ENCODE measurements at places on chromosomes 7 and 10.

DNA sequence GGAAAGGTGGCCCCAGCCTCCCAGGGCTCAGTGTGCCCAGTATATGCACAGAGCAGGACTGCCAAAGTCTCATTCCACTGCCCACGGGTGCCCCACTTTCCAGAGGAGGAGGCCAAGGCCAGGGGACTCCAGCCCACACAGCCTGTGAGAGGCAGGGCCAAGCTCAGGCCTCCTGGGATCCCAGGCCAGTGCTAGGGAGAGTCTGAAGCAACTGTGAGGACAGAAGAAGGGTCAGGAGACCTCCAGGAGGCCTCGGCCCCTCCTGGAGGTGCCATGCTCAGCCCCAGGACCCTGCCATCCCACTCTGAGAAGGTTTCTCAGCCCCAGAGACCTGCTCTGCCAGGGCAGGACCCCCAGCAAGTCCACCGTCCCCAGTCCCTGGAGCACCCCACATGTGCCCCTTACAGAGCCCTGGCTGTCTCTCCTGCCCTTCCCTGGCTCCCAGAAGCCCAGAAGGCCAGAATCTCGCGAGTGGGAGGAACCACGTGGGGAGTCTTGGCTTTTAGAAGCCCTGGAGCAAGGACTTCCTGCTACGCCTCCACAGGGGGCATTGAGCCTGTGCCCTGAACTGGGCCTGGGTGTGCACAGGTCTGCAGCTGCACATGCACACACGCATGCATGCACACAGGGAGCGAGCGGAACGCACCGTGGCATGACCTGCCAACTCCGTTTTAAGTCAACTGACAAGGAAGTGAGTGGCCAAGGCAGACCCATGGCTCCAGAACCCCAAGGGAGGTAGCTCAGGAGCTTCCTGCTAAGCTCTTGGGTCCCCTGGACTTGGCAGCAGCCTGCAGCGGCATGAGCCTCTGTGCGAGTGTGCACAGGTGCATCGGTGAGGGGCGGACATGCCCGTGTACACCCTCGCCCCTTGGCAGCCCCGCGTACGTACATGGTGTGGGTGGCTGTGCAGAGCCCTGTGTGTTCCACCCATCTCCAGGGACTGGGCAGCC lies 33.6 kb downstream of the ZCCHC24 start:
- DNase-seq = no peak

GRCh38 chr7:6640246-6640721 lies 3.2 kb downstream of the ZNF316 start:
- no peak for DNase-seq

DNA sequence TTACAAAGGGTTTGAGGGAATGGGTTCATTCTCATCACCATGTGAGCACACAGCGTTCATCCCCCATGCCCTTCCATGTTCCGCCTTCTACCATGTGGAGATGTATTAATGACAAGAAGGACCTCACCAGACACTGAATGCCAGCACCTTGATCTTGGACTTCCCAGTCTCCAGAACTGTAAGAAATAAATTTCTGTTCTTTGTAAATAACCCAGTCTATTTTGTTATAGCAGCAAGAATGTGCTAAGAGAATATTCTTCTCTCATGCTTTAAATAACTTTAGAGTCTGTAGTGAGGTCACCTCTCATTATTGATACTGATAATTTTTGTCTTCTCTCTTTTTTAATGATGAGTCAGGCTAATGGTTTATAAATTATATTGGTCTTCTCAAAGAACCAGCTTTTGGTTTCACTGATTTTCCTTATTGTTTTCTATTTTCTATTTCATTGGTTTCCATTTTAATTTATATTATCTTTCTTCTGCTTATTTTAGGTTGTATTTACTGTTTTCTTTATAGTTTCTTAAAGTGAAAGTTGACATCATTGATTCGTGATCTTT lies 3.1 kb upstream of the PDIA4 start:
- no peak for DNase-seq

GRCh38 chr10:99673492-99673891 lies 14.2 kb downstream of the ENTPD7 start:
- no peak for DNase-seq

GRCh38 chr10:10828623-10829022 lies 189.0 kb upstream of the CELF2 start:
- no peak for DNase-seq

Data from DMS 273 treated with DMSO at 0.1 percent for 48 hours (cell line).